ENCODE measurements at places on chromosomes 1 and 21.

GRCh38 chr21:33496345-33496744, 4.8 kb upstream of the DNAJC28 start:
- DNase-seq: no peak

- DNase-seq: no peak
Observed at GRCh38 chr21:42531771-42532170, 18.1 kb downstream of the SLC37A1 start.

DNA sequence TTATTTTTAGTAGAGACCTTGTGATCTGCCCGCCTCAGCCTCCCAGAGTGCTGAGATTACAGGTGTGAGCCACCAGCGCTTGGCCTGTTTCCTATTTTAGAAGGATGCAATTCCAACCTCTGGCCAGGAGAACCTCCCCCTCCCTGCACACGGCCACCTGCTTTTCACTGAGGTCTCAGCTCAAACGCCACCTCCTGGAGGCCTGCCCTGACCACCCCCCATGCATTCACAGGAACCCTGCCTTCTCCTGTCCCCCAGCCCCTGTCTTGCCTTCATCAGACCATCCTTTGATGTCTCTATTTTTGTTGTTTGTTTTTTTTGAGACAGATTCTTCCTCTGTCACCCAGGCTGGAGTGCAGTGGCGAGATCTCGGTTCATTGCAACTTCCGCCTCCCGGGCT, 2.3 kb downstream of the SRM start:
- DNase-seq: no peak

DNA sequence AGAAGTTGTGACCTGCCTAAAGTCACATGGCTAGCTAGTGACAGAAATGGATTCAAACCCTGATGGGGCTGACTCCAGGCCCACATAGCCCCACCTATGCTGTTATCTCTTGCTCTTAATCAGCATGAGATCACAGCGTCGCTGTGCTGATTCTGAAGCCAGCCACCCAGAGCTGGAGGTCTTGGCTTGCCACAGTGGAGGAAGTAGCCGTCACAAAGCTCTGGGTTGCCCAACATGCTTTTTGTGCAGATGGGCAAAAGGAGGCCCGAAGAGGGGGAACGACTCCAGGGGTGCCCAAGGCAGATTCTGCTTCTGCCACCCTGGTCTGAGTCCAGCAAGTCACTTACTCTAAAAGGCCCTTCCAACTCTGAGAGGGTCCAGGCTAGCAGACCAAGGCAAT, 14.7 kb upstream of the MFSD2A start:
- no peak for DNase-seq

DNA sequence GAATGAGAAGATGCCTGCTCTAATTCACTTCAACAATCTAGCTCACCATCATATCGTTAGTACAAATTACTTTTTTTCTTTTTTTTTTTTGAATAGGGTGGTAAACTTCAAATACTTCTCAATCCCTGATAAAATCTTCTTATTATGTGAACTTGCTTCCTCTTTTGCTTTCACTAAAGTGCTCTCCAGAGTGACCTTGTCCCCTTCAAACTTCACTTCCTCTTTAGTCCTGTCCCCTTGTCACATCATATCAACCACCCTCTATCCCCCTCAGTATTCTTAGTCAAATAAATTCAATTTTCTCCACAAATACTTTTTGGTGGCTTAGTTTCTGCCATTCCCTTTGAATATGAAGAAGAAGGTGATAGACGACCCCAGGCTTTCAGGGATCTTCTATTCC, 124.9 kb upstream of the PLXNA2 start:
- no peak for DNase-seq

DNA sequence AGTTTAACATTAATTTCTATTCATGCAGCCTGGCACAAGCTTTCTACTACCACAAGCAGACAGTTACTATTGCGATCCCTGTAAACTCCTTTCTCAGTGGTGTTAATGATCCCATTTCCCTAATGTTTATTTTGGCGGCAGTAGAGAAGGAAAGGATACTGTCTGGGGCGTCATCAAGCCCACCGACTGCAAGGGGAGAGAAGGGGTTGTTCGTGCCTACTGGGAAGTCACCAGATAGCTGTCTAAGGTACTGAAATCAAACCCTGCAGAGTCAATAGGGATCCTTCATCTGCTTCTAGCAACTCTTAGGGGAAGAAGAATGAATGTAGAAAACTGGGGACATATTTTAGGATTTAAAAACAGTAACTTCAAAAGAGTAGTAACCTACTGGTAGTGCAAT, 95.2 kb upstream of the ADAR start:
- DNase-seq: no peak

GRCh38 chr1:214854126-214854875, 228.2 kb upstream of the KCNK2 start:
- no peak for DNase-seq

DNA sequence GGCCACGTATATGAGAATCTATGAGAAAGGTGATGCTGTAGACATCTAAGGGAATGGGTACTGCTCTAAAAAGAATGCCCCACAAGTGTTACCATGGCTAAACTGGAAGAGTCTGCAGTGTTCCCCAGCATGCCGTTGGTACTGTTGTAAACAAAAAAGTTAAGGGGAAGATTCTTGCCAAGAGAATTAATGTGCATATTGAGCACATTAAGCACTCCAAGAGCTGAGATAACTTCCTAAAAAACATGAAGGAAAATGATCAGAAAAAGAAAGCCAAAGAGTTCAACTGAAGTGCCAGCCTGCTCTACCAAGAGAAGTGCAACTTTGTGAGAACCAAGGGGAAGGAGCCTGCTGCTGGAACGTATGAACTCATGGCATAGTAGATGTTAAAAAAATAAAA, 40.8 kb downstream of the PLPP3 start:
- no peak for DNase-seq

- DNase-seq: no peak
Observed at GRCh38 chr1:2603521-2604155, 17.1 kb downstream of the PRXL2B start.

- DNase-seq: no peak
Observed at GRCh38 chr1:64750875-64751274, 6.0 kb downstream of the RAVER2 start.

GRCh38 chr1:168767894-168768584, 39.0 kb upstream of the DPT start:
- no peak for DNase-seq

DNA sequence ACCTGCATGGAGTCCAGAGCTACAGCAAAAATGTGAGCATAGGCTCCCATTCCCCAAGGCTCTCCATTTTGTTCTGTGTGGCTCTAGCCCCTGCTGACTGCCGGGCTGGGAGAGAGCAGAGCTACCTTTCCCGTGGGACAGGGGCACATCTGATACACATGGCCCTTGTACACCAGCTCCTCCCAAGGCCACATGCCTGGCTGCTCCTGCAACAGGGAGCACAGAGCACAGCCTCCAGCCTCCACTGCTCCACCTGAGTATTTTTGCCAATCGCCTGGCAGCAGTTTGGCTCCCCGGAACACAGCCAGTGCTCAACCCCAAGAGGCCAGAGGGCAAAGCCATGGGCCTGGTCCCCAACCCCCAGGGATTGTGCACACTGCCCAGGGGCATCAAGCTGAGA, 146.5 kb downstream of the CHD1L start:
- DNase-seq: no peak

DNA sequence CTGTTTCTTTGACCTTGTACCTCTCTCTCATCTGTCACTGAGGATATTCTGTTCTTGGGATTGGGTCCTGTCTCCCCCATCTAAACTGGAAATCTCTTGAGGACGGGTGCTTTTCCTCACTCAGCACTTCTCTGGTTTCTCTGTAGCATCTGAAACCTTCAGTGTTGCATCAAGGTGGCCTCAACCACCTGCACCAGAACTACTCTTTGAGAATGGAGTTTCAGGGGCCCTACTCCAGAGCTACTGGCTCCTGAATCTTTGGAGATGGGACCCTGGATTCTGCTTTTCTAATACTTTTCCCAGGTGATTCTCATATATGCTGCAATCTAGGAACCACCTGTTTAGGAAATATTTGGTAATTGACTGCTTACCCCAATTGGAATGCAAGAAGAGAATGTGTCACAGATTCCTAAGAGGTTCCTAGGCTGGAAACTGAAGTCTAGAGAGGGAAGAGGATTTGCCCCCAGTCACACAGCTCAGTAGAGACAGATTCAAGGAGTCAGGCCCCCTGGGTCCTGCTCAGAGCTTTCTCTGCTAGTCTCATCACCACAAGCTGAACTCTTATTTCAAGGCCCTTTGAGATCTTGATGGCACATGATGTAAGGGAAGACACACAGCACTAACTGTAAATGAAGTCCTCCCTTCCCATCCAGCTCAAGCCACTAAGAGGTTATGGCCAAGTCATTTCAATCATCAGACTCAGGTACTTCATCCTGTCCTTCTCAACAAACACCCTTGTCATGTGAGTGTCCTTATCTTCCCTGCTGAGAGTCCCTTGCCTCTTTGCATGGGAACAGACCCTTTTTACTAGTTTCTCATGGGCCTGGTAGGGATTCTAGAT, 48.7 kb downstream of the EIF2D start:
- no peak for DNase-seq

- peak; percentile 90 for DNase-seq
Observed at GRCh38 chr1:110554871-110555801, 36.2 kb upstream of the KCNA10 start.

DNA sequence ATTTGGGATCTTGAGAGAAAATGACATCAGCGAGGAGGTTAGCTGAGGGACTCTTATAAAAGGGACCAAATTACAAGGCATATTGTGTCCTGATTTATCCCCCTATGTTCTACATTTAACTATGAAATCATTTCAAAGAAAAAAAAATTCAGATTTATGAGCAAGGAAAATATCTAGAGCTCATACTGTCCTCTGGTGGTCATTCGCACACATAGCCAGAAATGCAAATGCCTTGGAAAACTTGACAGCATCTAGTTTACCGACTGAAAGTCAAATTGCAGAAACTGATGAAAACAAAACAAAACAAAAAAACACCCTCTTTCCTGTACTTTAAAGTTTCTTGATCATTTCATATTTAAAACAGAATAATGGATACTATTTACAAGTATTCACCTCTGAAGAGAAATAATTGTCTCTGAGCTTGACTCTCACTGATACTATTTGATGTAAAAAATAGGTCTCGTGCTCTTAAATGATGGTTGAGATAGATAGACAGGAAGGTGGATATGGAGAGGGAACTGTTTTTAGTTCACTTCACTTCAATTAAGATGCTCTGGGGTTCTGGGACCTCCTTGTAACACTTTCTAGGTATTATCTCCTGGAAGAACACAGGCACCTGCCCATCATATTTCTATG, 253.8 kb downstream of the PCP4 start:
- DNase-seq: peak; percentile 45

DNA sequence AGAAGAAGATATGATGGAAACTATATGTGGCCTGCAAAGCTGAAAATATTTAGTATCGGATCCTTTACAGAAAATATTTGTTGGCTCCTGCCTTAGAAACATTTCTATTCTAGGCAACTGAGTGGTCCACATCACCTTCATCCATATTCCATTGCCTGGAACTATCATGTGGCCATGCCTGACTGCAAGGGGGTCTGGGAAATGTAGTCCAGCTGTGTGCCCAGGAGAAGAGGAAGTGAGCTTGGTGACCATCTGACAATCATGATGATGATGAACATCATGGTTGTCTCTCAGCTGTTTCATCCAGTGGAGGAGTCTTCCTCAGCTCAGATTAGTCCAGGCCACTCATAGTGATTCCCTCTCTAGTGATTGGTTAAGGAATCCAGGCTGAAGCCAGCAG, 61.8 kb upstream of the IFNLR1 start:
- DNase-seq: no peak

GRCh38 chr1:173002891-173003838, 47.6 kb downstream of the TNFSF18 start:
- DNase-seq: no peak

GRCh38 chr1:67814121-67814772, 19.0 kb downstream of the GNG12 start:
- DNase-seq: no peak

DNA sequence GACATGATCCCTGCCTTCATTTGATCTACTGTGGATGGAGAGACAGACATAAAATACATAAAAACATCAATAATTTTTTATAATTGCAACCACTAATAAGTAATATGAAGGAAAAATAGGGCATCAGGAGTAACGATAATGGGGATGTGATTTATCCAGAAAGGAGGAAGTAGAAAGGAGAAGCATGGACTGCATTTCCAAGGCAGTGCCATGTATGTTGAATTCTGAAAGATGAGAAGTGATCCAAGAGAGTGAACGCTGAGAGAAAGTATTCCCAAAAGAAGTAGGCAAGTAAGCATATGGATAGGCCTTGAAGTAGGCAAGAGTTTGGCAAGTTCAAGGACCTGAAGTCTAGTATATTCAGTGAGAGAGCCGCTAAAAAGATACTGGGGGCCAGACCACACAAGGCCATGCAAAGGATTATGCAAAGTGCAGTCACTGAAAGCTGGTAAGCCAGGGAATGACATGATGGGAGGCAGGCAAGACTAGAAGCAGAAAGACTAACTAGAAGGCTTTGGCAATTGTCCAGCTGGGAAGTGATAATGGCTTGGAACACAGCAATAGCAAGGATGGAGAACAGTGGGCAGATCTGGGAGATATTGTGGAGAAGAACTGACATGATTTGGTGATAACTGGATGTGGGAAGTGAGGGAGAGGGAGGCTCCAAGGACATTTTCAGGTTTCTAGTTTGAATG, 85.9 kb downstream of the TM2D1 start:
- no peak for DNase-seq

GRCh38 chr1:15702722-15703550, 18.8 kb downstream of the PLEKHM2 start:
- DNase-seq: no peak

GRCh38 chr1:223775054-223775453, 62.7 kb downstream of the CAPN2 start:
- DNase-seq: no peak

DNA sequence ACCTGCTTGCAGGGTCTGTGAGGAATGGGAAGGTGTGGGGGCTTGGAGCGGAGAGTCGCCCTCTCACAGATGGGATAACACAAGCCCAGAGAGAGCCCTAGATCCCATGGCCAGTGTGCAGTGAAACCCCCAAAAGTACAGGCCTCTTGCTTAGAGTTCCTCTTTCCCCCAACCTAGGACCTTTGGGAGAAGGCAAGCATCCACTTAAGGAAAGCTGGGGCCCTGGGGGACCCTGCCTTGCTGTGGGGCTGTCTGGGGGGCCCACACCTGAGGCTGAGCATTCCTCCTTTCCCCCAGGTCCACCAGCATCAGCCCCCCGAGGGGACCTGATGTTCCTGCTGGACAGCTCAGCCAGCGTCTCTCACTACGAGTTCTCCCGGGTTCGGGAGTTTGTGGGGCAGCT, 1.1 kb downstream of the VWA1 start:
- no peak for DNase-seq

DNA sequence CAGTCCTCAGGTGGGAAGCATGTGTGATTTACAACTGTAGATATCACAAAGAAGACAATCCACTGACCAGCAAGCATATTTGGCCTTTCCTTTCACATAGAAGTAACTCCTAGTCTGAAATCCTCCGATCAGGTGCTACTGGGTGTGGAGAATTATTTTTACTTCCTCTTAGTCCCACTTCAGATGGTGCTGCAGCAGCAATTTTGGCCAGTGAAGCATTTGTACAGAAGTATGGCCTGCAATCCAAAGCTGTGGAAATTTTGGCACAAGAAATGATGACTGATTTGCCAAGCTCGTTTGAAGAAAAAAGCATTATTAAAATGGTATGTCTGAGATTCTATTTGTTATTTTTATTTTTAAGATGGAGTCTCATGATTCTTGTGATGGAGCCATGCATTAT, 51.0 kb downstream of the SCP2 start:
- DNase-seq: no peak

GRCh38 chr1:20359451-20360330, 69.0 kb downstream of the VWA5B1 start:
- DNase-seq: no peak

GRCh38 chr1:119975006-119975405, 78.7 kb upstream of the ADAM30 start:
- DNase-seq: no peak

Data from retina (tissue), 1 donor.